ENCODE measurements at places on chromosomes 5 and 9.

DNA sequence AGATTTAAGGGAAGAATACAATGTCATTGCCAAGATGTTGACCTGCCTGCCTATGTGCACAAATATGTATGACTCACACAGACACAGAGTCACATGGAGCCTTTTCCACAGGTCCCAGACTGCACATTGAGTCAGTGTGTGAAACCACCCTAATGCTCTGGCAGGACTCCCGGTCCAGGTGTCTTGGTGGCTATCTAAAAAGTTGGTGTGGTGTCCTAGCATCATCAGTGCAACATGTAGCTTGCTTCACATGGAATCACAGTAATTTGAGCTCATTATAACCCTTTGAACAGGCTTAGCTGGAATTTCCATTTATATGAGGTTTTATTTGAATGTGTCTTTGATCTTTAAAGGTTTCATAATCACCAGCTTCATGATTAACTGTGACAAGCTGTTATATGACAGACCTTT lies 10.7 kb downstream of the IFNA5 start:
- no peak for DNase-seq

- DNase-seq = no peak
Observed at GRCh38 chr5:14699807-14700400, 35.4 kb downstream of the OTULIN start.

- no peak for DNase-seq
Observed at GRCh38 chr9:4266602-4267001, 33.3 kb downstream of the GLIS3 start.

GRCh38 chr5:174325431-174325830 lies 279.9 kb downstream of the NSG2 start:
- no peak for DNase-seq

DNA sequence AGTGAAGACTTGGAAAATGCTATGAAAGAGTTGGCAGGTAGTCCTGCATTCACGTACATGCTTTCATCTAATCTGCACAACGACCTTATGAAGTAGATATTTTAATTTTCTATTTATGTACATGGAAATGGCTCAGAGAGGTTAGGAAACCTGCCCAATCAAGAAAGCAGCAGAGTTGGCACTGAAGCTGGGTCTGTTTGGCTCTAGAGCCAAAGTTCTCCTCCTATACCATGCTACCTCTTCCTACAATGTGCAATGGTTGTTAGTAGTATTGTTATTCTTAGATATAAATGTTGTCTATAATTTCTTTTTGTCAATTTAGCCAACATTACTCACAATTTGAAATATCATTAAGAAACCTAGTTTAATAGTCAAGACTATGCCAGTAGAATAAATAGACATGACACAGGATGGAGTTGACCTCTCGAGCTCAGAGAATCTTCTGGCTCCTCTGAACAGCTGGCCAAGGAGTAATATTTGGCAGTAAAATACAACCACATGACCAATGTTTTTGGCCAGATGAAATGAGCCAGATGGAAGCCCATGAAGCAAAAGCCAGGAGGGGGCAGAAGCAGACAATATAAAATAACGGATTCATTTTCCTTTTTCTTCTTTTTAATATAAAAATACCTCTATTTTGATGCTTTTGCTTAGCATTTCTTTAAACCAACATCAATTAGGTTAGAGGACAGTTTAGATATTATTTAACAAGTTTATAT lies 542.3 kb downstream of the PDE4D start:
- no peak for DNase-seq

DNA sequence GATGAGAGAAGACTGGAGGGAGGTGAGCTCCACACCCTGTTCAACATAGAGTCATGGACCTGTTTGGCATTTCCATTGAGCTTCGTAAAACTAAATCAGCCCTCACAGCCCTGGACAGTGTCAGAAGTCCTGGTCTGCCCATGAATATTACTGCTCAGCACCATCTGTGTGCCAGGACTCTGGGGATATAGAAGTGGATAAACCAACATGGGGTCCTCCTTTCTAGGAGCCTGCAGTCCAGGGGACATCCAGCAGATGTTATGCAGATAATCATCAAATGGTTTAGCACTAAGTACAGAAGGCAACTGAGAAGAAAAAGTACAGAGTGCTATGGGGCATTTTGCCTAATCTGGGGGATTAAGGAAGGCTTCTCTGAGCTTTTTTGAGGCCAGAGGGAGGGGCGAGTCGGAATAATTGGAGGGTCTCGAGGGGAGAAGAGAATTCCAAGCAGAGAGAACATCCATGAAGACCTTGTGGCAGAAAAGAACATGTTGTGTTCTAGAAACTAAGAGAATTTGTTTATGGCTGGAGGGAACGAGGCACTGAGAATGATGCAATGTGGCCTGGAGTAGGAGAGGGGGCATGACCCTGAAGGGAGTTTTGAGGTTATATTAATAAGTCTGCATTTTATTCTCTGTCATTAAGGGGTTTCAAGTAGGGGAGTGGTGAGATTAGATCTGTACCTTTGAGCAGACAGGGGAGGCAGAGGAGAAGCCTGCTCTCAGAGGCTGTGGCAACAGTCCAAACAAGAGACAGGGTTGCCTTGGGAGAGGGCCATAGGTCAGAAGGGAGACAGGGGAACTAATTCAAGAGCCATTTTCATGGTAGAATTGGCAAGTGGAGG lies 63.5 kb upstream of the SLC2A8 start:
- DNase-seq = no peak

GRCh38 chr5:41870627-41871048 lies 413 bp upstream of the OXCT1 start:
- DNase-seq = no peak

DNA sequence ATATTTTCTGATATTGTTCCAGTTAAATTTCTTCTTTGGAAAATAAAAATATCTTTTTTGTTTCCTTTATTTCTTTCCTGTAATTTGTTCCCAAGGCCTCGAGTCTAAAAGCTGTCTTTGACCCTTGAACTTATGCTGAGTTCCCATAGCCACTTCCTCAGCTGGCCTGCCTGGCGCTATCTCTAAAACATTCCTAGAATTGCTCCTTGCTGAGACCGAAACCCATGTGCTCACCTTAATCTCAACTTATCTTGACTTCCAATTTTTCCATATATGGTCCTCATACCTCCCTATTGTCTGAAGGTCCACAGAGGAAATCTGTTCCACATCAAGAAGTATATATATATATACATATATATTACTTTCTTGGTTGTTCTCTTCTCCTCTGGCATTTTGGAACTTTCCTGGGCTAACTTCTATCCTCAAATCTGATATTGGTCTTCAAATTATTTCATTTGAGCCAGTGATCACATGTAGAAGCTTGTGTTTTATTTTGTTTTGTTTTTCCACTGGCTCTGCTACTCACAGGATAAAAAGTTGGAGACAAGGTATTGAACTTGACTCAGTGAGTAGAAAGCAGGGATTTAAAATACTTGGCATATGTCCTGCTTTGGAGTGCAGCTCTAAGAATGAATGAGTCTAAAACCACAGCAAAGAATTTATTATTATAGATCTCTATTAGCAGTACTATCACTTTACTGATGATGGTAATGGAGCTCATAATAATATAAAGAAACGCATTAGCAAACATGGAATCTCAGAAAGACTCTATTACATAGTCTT lies 45.2 kb downstream of the ENC1 start:
- DNase-seq = no peak

GRCh38 chr9:111872886-111873285 lies 23.7 kb upstream of the UGCG start:
- DNase-seq = no peak

- no peak for DNase-seq
Observed at GRCh38 chr5:179780362-179780761, 13.4 kb upstream of the LTC4S start.

DNA sequence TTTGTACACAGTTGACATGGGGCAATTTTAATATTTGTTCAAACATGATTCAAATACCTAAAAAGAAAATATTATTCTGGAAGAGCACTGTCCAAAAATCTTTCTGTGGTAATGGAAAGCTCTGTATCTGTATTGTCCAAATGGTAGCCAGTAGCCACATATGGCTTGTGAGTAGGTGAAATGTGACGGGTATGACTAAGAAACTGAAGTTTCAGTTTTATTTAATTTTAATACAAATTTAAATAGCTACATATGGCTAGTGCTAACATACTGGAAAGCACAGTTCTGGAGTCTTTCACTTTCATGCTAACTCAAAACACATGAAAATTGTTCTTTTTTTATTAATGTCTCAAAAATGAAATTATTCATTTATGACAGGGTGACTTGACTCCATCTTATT lies 132.6 kb downstream of the PLK2 start:
- DNase-seq = no peak

Data from stimulated activated CD8-positive, alpha-beta memory T cell treated with anti-CD3 and anti-CD28 coated beads, Interleukin-4, amount 100 ng/mL, for 24 hours (primary cell).